Stimulated activated CD8-positive, alpha-beta memory T cell treated with anti-CD3 and anti-CD28 coated beads, Interleukin-4, amount 100 ng/mL, for 48 hours (primary cell): ENCODE measurements at places on chromosomes 6 and 20.

GRCh38 chr6:90290811-90291420 lies 5.7 kb downstream of the BACH2 start:
- no peak for DNase-seq

DNA sequence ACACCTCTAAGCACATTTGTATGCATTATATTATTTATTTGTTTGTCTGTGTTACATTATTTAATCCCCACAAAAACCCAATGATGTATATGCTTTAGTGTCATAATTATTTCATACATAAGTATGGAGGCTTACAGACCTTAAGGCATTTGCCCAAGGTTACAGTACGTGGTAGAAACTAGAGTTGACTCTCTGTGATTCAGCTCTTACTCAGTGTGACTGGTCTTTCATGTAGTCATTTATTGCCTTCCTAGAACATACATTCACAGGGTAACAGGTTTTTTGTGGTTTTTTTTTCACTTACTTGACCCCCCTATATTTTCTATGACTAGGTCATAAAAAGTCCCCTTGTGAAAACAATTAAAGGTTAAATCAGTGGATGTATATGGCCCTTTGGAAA lies 566.8 kb downstream of the TFAP2A start:
- DNase-seq = no peak

- DNase-seq = no peak
These were observed 147.1 kb downstream of the EPHA7 start for GRCh38 chr6:93272211-93272610.

DNA sequence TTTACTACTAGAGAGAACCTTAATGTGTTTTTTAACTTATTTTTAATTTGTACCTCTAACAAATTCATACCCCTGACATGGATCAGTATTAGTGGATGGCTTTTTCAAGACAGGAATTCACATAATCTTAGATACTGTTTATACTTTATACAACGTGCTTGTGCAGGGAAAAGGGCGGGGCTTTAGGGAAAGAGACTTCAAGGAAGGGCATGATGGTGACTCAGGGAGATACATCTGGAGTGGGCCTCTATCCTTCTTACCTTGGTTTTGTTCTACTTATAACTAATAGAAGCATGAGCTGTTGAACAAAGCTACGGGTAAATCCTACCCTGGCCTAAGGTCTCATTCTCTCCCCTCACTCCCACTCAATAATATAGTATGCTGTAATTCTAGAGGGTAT lies 160.8 kb downstream of the C6orf58 start:
- no peak for DNase-seq

- no peak for DNase-seq
These were observed 116.1 kb downstream of the RIN2 start for GRCh38 chr20:19874040-19874727.

DNA sequence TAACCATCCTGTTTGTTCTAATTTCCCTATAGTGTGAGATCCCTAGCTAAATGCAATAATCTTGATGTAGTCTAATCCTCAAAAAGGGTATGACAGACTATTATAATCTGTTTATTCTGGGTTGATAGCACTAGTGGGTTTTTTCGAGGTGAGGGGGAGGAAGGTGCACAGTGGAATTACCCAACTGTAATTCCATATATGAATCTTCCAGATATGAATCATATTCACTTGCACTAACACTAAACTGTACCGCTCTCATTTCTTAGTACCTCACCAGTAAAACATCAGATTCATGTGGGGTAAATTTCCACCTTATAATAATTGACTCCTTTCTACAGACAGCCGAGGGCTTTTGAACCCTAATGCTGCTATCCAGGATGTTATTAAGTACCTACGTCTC lies 16.5 kb downstream of the NCOA7 start:
- no peak for DNase-seq
